GM03348 (cell line): ENCODE measurements at places on chromosomes 16 and 17.

DNA sequence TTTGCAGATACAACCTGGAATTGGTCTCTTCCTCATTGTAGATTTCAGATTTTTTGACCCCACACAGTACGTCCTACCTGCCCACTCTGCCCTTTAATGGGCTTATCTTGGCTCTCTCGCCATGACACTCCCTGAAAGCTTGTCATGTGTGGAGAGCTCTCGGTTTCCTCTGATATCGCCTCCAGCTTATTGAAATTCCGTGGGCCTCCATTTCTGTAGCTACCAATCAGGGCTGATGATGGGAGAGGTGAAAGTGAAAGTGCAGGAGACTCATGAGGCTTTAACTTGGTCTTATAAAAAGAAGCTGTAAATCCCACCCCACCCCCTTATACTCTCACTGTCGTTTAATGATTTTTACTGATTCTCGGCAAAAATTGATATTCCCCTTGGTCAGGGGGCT lies 17.7 kb downstream of the HOXB1 start:
- DNase-seq: no peak

DNA sequence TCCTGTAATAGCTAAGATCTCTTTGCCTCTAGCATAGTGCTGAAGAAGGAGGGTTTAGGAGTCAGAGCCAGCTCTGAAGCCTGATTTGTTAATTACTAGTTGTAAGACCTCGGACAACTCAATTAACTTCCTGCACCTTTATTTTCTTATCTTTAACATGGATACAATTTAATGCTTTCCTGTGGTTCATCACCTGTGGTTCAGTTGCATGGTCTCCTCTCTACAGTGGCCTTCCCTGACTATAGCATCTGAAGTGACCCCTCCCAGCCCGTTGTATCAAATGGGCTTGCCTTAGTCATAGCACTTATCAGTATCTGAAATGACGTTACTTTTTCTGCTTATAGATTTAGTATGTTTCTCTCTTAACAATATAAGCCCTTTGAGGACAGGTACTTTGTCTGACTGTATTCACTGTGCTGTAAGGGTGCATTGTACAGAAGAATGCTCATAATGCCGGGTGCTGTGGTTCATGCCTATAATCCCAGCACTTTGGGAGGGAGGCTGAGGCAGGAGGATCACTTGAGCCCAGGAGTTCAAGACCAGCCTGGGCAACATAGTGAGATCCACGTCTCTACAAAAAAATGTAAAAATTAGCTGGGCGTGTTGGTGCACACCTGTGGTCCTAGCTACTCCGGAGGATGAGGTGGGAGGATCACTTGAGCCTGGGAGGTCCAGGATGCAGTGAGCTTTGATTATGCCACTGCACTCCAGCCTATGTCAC lies 2.6 kb upstream of the NDE1 start:
- no peak for DNase-seq

GRCh38 chr16:78325468-78326352 lies 226.3 kb downstream of the WWOX start:
- DNase-seq: peak; percentile 0

- no peak for DNase-seq
These were observed 140 bp downstream of the FSCN2 start for GRCh38 chr17:81528384-81528650.

GRCh38 chr17:78425429-78425828 lies 47.0 kb downstream of the PGS1 start:
- DNase-seq: no peak

DNA sequence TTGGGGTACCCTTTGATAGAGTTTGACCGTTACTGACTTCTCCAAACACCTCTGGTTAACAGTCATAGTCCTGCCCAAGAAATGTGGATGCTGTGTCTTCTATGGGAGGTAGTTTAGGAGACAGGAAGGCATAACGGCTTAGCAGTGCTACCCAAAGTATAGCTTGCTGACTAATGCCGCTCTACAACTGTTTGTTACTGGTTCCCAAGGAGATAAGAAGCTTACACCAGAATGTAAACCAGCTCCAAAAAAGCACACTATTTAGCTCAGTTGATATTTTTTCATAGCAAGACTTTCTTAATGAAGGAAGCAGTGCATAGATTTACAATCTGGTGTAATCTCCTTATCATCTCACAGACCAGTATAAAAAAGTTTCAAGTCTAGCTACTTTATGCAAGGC lies 95.7 kb downstream of the HS3ST3B1 start:
- peak; percentile 11 for DNase-seq

GRCh38 chr17:47708864-47709541 lies 15.0 kb downstream of the TBKBP1 start:
- no peak for DNase-seq

DNA sequence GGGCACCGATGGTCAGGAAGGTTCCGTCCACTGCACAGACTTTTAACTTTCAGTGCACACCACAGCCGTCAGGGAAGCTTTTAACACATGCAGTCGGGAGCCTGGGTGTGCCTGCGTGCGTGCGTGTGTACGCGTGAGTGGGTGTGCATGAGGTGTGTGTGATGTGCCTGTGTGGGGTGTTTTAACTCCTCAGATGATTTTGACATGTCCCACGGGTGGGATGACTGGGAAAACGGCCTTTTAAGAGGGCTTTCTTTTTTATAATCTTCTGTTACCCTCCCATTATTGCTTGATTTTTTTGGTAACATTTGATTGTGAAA lies 152.7 kb upstream of the CHMP6 start:
- no peak for DNase-seq

- DNase-seq: no peak
These were observed 14.9 kb upstream of the ITGAE start for GRCh38 chr17:3815925-3816324.

- no peak for DNase-seq
These were observed 2.4 kb upstream of the MTMR4 start for GRCh38 chr17:58516644-58517377.

- no peak for DNase-seq
These were observed 43.6 kb upstream of the ANKFY1 start for GRCh38 chr17:4307179-4307930.

DNA sequence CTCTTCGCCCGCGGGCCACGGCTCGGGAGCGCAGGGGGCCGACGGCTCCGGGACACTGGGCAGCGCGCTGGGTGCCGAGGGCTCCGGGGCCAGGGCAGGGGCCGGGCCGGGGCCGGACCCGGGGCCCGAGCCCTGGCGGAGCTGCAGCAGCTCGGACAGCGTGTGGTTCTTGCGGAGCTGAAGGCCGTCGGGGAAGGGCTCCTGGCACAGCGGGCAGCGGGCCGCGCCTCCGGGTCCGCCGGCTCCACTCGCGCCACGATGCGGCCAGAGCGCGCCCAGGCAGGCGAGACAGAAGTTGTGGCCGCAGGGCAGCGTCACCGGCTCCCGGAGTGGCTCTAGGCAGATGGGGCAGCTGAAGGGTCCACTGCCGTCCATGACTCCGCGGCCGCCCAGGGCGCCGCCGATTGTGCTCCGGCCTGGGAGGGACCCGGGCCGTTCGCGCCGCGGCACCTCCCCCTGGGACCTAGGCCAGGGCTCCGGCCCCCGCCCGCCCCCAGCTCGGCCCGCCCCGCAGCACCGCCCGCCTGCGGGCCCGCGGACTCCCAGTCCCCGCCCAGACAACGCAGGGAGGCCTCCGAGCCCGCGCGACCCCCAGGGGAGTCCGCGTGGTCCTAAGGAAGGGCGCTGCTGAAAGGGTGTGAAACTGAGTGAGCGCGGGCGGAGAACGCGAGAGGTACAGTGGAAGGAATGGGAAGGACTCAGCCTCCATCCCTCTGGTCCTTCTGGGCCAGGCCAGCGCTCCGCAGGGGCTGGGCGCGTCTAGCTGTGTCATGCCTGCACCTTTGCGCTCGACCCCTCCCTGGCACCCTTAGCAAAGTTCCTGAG lies at the start of gene TRIM47:
Gene TRIM47, minus strand, starts transcription at position 408 of the 825 bp plus-strand sequence. Its CDS starts 33 bp downstream, at position 375.
- DNase-seq: peak; percentile 81

GRCh38 chr16:8920645-8921346 lies 38.6 kb downstream of the LITAFD start:
- peak; percentile 73 for DNase-seq

DNA sequence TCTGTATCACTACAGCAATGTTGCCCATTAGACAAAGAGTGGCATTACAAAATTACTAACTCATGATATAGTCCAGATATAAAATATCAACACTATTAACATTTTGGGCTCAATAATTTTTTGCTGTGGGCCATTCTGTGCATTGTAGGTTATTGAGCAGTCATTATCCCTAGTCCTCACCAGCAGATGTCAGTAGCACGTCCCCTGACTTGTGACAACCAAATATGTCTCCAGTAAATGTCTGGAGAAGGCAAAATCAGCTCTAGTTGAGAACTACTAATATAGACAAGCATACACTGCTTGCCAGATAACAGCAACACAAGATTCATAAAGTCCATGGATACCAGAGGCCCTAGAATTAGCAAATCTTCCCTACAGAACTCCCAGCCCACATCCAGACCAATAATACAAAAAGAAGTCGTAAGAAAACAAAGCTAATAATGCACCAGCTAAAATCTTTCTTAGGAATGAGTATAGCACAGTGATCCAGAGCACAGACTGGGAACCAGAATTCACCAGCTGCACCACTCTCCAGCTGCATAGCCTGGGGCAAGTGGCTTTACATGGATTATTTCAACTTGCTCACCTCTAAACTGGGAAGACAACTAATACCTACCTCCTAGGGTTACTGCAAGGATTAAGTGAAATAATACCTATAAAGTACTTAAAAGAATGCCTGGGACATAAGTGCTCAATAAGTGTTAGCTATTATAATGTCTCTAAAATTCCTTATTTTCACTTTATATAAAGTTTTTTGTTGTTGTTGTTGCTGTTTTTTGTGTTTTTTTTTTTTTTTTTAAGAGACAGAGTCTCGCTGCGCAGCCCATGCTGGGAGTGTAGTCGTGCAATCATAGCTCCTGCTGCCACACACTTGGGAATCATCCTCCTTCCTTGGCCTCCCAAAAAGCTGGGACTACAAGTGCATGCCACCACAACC lies 23.7 kb downstream of the HELZ start:
- peak; percentile 51 for DNase-seq

- no peak for DNase-seq
These were observed 22.1 kb downstream of the RFFL start for GRCh38 chr17:35041390-35041789.

DNA sequence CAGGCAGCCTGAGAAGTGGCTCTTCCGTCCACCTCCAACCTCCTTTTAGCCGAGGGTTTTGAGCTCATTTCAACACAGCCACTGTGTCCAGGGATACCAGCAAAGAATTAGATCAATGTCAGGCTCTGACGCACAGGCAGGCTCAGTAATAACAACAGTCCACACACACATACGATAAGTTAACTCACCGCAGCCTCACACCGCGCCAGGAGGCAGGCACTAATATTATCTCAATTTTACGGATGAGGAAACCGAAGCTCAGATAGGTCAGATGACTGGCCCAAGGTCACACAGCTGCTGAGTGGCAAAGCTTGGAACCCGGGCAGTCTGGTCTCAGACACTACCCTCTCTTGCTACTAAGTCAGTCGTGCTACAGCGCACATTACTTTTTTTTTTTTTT lies 22.9 kb downstream of the ABR start:
- no peak for DNase-seq

DNA sequence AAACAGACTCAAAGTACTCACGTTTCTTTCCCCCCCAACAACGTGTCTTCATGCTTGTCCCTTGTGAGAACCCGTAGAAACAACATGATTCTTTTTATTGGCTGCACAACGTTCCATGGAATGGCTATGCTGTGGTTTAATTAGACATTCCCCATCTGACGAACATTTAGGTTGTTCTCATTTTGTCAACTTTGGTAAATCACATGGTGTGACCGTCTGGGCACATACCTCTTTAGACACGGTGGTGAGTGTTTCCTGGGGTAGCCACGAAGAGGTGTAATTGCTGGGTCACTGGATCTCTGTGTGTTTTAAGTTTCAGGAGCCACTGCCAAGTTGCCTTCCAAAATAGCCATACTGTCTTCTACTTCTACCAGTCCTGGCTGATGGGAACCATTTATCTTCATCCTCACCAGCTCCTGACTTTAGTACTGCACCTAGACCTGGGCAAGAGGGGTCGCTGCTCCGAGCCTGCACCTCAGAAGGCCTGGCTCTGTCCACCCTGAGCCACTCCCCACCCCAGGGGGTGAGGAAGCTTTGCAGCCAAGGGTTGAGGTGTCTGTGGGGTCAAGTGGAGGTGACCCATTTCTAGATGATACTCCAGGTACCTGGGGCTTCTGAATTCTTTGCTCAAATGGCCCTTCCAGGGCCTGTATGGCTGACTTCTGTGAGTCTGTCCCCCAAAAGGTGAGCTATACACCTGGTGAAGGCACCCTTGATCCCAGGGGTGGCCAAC lies 84.7 kb downstream of the IRX5 start:
- DNase-seq: no peak

DNA sequence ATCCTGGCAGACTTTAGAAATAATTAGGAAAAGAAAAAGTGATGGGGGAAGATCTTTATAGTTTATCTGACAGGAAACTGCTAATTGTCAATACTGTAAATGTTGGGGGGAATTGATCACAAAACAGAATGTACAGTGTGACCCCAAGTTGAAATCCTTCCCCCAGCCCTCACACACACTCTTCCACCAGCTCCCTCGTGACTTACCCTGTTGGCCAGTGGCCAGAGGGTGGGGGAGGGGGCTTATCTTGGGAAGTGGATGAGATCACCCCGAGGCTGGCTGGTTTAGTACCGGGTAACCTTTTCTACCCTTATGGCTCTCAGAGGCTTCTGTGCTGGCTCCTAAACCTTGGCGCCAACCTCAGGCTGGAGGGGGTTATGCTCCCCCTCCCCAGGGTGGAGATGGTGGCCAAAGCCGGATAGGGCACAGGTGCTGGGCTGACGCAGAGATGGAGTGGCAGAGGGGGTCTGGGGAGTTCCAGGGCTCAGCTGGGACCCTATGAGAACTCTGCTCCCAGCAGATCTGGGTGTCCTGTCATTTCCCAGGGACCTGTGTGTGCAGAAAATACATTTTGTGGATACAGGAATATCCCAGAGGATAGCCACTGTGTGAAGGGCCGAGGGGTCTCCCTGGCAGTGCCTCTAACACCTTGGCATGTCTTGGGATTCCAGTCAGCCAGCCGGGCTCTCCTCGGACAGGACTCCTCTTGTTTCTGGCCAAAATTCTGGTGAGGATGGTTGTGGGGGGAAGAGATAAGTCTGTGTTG lies 18.6 kb downstream of the CDH16 start:
- peak; percentile 65 for DNase-seq

DNA sequence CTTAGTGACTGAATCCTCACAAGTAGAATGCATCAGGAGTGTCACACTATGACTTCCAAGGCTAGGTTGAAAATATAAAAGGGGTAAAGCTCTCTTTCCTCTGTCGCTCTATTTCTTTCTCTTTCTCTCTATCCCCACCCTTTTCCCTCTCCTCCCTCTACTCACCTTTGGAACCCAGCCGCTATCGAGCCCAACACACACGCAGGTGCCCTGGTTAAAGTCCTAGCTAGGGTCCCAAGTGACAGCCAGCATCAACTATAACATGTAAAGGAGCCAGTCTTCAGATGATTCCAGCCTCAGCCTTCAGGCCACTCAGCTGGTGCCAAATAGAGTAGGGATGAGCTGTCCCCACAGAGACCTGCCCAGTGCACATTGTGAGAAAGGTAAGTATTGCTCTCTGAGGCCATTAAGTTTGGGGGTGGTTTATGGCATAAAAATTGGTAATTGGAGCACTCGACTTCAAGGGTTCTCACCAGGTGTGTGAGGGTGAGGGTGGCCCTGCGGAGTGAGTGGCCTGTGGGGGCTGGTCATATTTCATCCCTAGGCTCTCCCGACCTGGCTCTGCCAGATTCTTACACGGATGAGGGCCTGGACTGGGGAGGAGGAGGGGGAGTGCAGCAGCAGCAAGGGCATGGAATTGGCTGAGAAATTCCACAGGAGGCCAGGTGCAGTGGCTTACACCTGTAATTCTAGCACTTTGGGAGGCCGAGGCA lies 14.9 kb upstream of the C16orf54 start:
- no peak for DNase-seq

- DNase-seq: no peak
These were observed 44.1 kb upstream of the MARCHF10 start for GRCh38 chr17:62852195-62852594.
